ENCODE measurements at places on chromosomes 3 and 15. TPM values are rescaled to one million over a fixed set of nuclear protein-coding genes. Genes with fewer than 3 reads are reported as not detected.

DNA sequence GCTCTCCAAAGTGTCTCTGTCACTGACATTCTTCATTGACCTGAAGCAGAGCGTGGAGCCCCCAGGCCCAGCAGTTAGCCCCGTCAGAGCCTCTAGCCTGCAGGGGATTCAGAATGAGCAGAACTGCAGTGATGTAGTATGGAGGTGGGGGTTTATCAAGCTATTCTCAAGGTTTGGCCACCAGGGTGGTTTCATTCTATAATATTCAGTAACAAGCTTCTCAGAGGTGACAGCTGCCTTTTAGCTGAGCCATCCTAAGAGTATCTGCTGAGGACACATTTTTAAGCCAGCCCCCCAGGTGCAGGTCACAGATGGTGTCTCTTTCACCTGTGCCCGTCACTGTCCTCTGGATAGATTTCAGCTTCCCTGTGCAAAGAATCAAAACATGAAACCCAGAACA, 31.9 kb downstream of the CMTM7 start:
- H3K4me1 ChIP-seq = peaks cover 3% of the 10 kb centered on the region
- no peak overlapping the region for H3K27ac ChIP-seq
- H3K4me3 ChIP-seq = no peak overlapping the region
- no peaks in the 10 kb centered on the region for H3K27me3 ChIP-seq
- H3K36me3 ChIP-seq = no peaks in the 10 kb centered on the region

- H3K4me1 ChIP-seq = peaks cover 6% of the 10 kb centered on the region
- H3K27me3 ChIP-seq = no peaks in the 10 kb centered on the region
These were observed 141.3 kb upstream of the PDZRN3 start for GRCh38 chr3:73765878-73766545.

DNA sequence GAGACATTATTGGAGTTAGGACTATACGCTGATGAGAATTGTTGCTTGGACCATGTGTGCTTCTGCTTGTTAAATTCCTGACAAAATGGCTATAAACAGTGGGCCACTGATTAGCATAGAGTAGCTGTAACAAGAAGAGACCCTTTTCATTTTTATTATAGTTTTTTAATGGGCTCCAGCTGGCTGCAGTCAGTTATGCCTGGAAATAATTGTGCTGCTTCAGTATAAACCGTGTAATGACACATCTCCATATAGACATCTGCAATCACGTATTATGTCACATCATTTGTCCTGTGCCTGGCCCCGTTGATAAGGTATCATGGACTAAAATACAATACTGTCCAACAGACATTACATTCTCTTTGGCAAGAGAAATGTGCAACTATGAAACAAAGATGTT, 50.9 kb downstream of the ARPP21 start:
- no peaks in the 10 kb centered on the region for H3K27me3 ChIP-seq
- no peak overlapping the region for H3K27ac ChIP-seq
- H3K4me1 ChIP-seq = no peaks in the 10 kb centered on the region
- no peak overlapping the region for H3K4me3 ChIP-seq

DNA sequence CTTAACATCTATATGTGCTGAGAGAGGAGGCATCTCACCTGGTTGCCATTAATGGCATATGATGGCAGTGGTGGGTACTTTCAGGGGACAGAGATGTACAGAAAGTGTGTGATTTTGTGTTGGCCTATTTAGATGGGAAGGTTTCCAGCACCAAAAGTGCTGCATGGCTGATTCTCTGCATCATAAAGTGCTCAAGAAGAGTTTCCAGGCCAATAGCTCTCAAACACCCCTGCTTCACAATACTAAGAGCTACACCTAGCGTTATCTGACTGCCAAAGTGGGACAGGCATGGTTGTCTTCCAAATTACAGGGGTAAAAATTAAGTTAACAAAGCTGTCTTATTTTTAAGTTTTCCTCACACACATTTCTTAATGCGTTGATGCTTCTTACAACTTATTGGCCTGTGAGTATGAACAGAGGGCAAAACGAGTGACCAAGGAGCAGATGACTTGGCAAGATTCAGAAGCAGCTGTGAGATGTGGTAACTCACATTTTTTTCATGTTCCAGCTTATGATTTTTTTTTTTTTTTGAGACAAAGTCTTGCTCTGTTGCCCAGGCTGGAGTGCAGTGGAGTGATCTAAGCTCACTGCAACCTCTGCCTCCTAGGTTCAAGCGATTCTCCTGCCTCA, 41.4 kb upstream of the VEPH1 start:
- no peaks in the 10 kb centered on the region for H3K27me3 ChIP-seq
- H3K27ac ChIP-seq = no peak overlapping the region
- no peak overlapping the region for H3K4me3 ChIP-seq
- no peaks in the 10 kb centered on the region for H3K36me3 ChIP-seq

DNA sequence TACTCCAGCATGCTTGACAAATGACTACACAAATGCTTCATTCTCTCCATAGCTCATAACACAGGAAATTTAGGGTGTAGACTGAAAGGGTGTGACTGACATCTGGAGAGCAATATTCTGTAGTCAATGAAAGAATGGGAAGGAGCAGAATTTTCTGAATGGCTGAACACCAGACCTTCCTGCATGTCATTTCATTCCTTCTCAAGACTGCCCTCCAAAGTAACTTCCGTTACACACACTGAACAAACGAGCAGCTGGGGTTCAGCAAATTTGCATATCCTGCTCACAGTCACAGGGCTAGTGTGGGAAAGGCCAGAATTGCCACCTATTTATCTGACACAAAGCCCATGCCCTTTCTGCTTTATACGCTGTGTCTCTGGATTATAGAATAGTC, 325.0 kb upstream of the CFAP20DC start:
- H3K36me3 ChIP-seq = no peaks in the 10 kb centered on the region
- H3K27me3 ChIP-seq = no peaks in the 10 kb centered on the region
- peak overlapping the region; percentile 69 for H3K27ac ChIP-seq
- no peaks in the 10 kb centered on the region for H3K4me1 ChIP-seq
- DNase-seq = no peak

DNA sequence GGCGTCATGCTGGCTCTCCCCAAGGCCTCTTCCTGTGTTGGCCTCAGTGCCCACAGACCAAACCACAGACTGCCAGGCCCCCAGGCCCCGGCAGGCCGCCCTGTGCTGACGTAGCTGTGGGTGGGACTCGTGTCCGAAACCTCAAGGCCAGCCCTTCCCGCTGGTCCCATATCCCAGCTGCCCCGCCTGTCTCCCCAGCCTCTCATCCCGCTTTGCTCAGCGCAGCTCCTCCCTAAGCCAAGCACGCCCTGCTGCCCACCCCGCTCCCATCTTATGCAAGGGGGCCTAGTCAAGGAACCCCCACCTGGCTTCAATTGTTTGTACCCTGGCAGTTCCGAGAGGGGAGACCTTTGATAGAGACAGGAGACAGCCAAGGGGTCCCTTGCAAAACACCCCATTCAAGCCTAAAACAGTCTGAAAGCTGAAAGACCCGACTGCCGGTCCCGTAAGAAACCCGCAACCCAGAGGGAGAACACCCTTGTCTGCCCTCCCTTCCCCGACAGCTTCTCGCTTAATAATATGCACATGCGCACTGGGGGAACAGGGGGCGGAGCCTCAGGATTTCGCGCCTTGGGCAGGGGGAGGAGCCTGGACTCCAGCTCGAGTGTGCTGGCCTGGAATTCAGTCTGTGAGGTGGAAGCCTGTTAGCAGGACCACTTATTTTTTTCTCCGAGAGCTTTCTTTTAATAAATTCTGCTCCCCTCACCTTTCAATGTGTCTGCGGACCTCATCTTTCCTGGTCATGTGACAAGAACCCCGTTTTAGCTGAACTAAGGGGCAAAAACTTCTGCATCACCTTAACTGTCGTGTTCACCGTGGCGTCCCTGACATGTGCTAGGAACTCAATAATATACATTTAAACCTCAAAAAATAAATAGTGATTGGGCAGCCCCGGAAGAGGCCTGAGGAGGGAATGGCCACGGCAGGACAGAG, 17.2 kb downstream of the TNFAIP8L3 start:
- no peaks in the 10 kb centered on the region for H3K36me3 ChIP-seq
- H3K27ac ChIP-seq = no peak overlapping the region
- H3K27me3 ChIP-seq = peaks cover 10% of the 10 kb centered on the region

- H3K4me1 ChIP-seq = no peaks in the 10 kb centered on the region
- H3K27me3 ChIP-seq = no peaks in the 10 kb centered on the region
- no peak overlapping the region for H3K27ac ChIP-seq
- no peak for DNase-seq
- H3K36me3 ChIP-seq = peaks cover 61% of the 10 kb centered on the region
- H3K4me3 ChIP-seq = no peak overlapping the region
These were observed 7.4 kb upstream of the EOGT start for GRCh38 chr3:69020857-69021256.

GRCh38 chr3:186512570-186513302, 31.4 kb downstream of the CRYGS start:
- no peaks in the 10 kb centered on the region for H3K4me1 ChIP-seq
- H3K4me3 ChIP-seq = no peak overlapping the region
- no peak for DNase-seq
- no peaks in the 10 kb centered on the region for H3K27me3 ChIP-seq
- no peak overlapping the region for H3K27ac ChIP-seq
- H3K36me3 ChIP-seq = no peaks in the 10 kb centered on the region

- no peaks in the 10 kb centered on the region for H3K4me1 ChIP-seq
- no peak for DNase-seq
- H3K36me3 ChIP-seq = no peaks in the 10 kb centered on the region
- no peak overlapping the region for H3K27ac ChIP-seq
- H3K27me3 ChIP-seq = no peaks in the 10 kb centered on the region
- H3K4me3 ChIP-seq = no peak overlapping the region
These were observed 108.8 kb upstream of the CRBN start for GRCh38 chr3:3288255-3288654.

DNA sequence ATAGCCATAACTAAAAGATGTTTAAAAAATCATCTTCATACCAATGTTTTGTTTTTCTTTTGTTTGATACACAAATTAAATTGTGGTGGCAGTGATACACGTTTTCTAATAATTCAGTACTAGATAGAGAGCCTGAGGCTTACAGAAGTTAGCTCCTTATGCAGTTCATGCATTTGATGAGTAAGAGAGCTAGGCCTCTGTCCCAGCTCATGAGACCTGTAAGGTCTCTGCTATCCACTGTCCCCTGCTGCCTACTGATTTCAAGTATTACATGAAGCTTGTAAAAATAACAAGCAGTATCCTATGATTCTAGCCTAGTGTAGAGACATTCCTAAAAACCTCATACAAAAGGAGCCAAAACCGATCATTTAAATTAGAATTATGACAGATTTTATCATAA, 144.5 kb downstream of the MBNL1 start:
- peaks cover 6% of the 10 kb centered on the region for H3K27me3 ChIP-seq
- H3K27ac ChIP-seq = no peak overlapping the region
- DNase-seq = no peak
- H3K4me1 ChIP-seq = no peaks in the 10 kb centered on the region
- no peaks in the 10 kb centered on the region for H3K36me3 ChIP-seq

GRCh38 chr3:150610785-150611184, 7.7 kb downstream of the SELENOT start:
- H3K36me3 ChIP-seq = peaks cover 45% of the 10 kb centered on the region
- H3K4me1 ChIP-seq = peaks cover 6% of the 10 kb centered on the region
- H3K4me3 ChIP-seq = peak overlapping the region; percentile 15
- H3K27ac ChIP-seq = no peak overlapping the region

GRCh38 chr3:188754267-188754666, 417.5 kb upstream of the TPRG1 start:
- DNase-seq = no peak
- H3K36me3 ChIP-seq = peaks cover 2% of the 10 kb centered on the region
- no peak overlapping the region for H3K4me3 ChIP-seq
- H3K4me1 ChIP-seq = no peaks in the 10 kb centered on the region
- no peak overlapping the region for H3K27ac ChIP-seq
- H3K27me3 ChIP-seq = no peaks in the 10 kb centered on the region

GRCh38 chr3:78757731-78758130, 1010.1 kb downstream of the ROBO1 start:
- H3K4me1 ChIP-seq = no peaks in the 10 kb centered on the region
- H3K4me3 ChIP-seq = no peak overlapping the region

GRCh38 chr3:43752905-43753304, 62.2 kb downstream of the ABHD5 start:
- H3K4me1 ChIP-seq = no peaks in the 10 kb centered on the region
- H3K27me3 ChIP-seq = no peaks in the 10 kb centered on the region
- no peaks in the 10 kb centered on the region for H3K36me3 ChIP-seq

GRCh38 chr15:84888639-84889038, 4.2 kb downstream of the SLC28A1 start:
- no peaks in the 10 kb centered on the region for H3K4me1 ChIP-seq
- no peak overlapping the region for H3K27ac ChIP-seq
- H3K4me3 ChIP-seq = no peak overlapping the region

GRCh38 chr15:39215015-39215414, 365.9 kb upstream of the THBS1 start:
- peaks cover 3% of the 10 kb centered on the region for H3K4me1 ChIP-seq
- no peaks in the 10 kb centered on the region for H3K36me3 ChIP-seq
- H3K27me3 ChIP-seq = peaks cover 16% of the 10 kb centered on the region
- no peak for DNase-seq
- H3K4me3 ChIP-seq = no peak overlapping the region

DNA sequence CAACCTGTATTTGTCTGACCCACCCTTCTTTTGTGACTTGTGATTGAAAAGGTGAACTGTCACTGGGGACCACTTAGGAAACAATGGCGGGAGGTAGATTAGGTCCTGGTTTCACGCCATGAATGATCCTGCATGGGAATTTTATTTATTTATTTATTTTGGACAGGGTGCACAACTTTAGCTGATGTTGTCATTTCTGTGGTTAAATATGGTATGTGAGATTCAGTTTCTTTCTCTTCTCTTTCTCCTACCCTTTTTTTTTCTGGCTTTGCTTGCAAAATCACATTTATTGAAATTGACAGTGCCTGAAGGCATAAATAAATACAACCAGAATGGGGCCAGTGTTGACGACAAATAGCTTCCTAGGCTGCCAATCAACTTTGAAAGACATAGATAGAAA, 18.0 kb upstream of the HTR3E start:
- H3K4me3 ChIP-seq = no peak overlapping the region
- no peak overlapping the region for H3K27ac ChIP-seq
- DNase-seq = no peak
- no peaks in the 10 kb centered on the region for H3K27me3 ChIP-seq
- no peaks in the 10 kb centered on the region for H3K36me3 ChIP-seq
- no peaks in the 10 kb centered on the region for H3K4me1 ChIP-seq

DNA sequence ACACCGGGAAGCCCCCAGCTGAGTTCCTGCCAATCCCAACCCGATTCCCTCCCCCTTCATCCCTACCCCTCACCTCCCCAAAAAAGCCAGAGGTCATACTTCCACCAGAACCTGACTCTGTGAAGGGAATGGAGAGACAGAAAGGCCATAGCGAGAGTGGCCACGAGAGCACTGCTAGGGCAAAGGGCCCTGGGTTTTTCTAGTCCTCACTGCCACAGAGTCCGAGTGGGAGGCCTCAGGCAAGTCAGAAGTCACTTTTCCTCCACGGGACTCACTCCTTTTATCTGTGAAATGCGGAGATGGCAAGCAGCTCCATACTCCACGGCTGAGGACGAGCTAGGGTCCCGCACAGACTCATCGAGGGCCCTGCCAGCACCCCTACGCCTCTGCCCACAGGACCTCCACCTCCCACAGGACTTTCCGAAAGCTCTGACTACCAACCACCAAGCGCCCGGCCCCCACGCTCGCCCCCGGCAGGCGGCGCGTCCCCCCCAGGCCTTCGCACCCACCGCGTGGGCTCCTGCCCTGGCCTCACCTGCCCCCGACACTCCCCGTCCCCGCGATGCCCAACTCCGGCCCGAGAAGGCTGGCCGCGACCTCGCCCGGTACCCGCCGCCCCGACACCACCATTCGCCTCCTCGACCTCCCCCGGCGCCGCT, 792 bp downstream of the ATP13A3 start:
- peak; percentile 68 for DNase-seq
- no peak overlapping the region for H3K27ac ChIP-seq
- peak overlapping the region; percentile 94 for H3K4me3 ChIP-seq
- no peaks in the 10 kb centered on the region for H3K27me3 ChIP-seq

FSIP1 gene
- total RNA-seq = 0.72 TPM

ST8SIA2 gene
- total RNA-seq = 8.9 TPM

GJD2 gene
- not detected for total RNA-seq

Data from endodermal cell (in vitro differentiated cells).